ENCODE measurements at places on chromosomes 1 and 21. TPM values are rescaled to one million over a fixed set of nuclear protein-coding genes. Genes with fewer than 3 reads are reported as not detected.
A peak's percentile ranks its signal among the peaks of the same experiment; 100 is the strongest.

The RNF223 gene
- 6.3 TPM for total RNA-seq

The SPRR5 gene
- not detected for total RNA-seq

The PTPRC gene
- 35.1 TPM for total RNA-seq

The TRAF3IP3 gene
- 6.2 TPM for total RNA-seq

- DNase-seq, result no peak
Observed at GRCh38 chr1:113322439-113322838, 67.9 kb upstream of the MAGI3 start.

DNA sequence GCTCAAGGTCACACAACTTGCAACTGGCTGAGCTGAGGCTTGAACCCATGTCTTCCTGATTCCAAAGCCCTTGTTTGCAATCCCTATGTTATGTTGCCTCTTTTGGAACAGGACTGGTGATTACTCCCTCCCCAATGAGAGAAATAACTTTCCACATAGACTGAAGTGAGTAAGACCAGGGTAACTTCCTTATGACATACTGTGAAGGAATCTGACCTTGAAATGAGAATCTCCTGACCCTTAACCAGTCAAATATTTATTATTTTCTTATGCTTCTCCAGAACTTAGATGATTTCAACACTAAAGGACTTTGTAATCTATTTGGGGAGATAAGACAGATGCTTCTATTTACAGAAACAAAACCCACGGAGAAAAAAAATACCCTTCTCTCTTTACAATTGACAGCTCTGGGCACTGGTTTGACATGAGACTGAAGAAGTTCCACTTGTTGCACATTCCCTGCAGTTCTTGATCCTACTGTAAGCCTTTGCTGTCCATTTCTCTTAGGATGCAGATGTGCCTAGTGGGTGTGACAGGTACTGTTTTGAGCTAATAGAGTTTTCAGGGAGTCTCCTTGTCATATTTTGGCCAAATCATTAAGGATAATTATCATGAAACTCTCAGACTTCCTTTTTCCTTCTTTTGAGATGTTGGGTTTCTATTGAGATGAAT lies 3.9 kb upstream of the RPTN start:
- DNase-seq, result no peak

GRCh38 chr1:235027076-235027861 lies 101.4 kb downstream of the TOMM20 start:
- DNase-seq, result no peak

DNA sequence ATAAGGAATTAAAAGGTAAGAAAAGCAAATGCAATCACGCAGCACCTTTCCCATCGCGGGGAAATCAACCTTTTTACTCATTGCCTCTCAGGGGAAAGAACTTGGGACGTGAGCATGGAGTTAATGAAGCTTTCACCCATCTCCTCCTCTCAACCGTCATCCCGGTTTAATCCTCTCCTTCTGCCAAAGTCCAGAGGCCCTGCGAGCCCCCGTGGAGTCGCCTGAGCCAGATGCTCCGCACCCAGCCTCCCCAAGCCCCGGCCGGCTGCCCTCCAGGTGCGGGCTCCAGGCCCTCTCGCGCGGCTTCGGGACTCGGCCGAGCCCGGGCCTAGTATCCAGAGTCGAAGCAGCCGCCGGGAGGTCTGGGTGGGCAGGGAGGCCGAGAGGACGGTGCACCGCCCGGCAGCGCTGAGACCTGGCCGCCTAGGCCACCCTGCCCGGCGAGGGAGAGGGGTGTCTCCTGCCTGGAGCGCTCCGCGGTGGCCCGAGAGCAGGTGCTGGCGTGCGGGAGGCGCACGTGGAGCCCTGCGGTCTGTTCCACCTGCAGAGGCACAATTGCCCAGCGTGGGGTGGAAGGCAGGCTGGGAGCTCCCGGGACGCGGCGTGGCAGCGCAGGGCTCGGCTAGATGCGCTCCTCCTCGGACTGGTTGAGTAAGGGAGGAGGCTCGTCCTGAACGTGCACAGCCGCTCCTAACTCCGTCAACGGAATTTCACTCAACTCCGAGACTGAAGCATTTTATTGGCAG lies 218.5 kb downstream of the SDCCAG8 start:
- DNase-seq, result no peak

GRCh38 chr1:16972189-16972895 lies 8.1 kb downstream of the MFAP2 start:
- DNase-seq, result no peak

- no peak for DNase-seq
Observed at GRCh38 chr1:159318784-159319551, 16.8 kb downstream of the FCER1A start.

DNA sequence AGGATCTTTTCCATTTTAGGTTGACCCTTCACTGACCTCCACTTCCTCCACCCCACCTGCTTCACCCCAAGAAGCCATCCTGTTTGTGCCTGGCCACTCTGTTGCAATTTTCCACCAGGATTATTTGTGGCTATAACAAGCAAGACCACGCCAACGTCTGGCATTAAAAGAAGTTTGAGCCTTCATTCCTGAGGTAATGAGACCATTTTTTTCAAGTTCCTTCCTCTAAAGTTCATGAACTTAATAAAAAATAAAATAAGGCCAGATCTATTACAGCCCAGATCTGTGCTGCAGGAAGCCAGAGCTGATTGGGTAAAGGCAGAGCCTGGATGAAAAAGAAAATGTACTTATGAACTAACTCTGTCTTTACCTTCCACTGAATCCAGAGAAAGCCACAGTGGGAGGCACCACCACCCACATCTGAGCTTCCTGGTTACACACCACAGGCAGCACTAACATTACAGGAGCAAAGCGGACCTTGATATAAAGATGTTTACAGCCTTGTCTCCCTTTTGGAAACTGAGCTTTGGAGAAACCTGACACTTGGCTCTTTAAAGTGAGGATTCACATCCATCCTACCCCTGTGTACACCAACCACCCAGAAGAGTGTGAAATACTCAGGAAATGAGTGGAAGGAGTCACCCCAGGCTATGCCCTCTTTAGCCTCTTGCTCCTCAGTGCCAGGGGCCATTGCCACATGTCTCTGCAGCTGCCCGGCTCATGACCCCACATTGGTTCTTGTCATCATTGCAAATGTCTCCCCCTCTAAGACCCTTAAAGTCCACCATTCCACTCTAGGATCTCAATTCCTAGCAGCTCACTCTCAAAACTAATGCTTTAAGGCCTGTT lies 293.6 kb downstream of the PLPP3 start:
- no peak for DNase-seq

DNA sequence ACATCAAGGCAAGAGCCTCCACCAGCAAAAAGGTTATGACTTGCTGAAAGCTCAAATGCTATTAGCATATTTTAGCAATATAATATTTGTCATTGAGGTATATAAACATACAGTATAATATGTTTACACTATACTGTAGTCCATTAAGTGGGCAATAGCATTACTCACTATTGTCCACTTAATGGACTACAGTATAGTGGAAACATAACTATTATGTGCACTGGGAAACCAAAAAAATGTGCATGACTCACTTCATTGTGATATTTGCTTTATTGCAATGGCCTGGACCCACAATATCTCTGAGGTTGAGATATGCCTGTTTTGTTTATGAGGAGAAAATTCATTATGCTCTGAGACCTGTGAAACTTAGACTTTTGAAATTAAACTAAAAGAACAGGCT lies 300.0 kb downstream of the BARHL2 start:
- no peak for DNase-seq

GRCh38 chr1:21647431-21648351 lies 21.5 kb downstream of the RAP1GAP start:
- DNase-seq, result no peak

DNA sequence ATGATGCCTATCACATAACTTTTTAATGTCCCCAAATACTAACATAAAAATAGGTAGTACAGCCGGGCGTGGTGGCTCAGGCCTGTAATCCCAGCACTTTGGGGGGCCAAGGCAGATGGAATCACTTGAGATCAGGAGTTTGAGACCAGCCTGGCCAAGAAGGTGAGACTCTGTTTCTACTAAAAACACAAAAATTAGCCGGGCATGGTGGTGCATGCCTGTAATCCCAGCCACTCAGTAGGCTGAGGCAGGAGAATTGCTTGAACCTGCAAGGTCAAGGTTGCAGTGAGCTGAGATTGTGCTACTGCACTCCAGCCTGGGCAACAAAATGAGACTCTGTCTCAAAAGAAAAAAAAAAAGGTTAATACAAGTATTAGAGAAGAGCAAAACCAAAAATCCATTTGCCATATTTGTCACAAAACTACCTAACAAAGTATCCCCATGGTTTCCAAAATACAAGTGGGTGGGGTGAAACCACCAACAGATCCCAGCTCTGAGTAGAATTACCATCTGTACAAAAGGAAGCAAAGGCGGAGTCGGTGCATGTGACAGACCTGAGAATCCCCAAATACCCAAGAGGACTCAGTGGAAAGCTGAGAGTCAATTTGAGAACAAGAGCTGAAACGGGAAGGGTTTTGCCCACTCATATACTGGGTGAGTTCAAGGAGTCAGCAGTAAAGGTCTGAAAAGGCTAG lies 113.2 kb downstream of the TOMM20 start:
- peak; percentile 26 for DNase-seq

DNA sequence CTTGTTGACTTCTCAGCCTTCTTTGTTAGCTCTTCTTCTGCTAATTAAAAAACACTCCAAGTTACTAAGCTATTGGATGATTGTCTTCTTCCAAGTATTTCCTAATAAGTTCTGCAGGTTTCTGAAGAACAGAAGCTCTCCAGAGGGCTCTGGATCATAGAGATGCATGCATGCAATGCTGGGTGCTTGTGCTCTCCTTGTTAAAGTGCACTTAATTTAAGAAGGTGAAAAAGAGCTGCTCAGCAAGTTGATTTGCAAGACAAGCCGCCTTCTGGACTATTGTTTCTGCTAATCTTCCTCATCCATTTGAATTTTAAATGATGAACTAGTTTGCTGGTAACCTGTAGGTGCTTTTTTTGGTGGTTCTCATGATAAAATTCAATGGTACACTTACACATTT lies 16.1 kb downstream of the RRP15 start:
- no peak for DNase-seq

- no peak for DNase-seq
Observed at GRCh38 chr1:152436593-152437496, 22.8 kb upstream of the CRNN start.

DNA sequence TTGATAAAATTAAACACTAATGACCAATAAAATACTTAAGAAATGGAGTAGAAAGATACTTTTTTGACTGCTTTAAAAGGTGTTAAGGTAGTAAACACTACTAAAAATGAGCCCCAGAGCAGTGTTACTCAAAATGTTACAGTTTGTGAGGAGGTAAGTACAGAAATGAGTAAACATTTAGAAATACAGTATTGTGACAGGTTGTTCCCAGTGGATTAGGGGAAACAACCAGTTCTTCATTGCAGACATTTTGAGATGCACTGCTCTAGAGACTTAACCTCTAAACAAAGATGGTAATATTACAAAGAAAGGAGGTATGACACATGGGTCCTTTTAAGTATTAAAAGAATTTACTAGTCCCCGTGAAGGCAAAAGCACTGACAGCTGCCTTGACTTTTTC lies 12.7 kb downstream of the DHX9 start:
- no peak for DNase-seq

DNA sequence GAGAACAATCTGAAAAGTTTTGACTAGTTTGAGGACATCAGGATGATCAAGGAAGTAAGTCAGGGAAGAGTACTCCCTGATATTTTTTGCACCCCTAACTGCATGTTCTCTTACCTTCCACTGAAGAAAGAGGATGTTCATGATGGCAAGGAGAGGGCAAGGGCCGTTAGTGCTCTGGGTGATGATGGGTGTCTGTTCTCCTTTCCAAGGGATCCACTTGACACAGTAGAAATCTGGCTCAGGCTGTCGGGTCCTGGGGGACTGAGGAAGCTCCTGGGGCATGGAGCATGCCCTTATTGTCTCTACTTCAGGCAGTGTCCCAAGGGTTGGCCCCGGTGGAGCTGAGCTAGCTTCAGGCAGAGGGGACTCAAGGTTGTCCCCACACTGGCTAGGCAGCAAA lies 4.7 kb downstream of the MINDY1 start:
- DNase-seq, result no peak

DNA sequence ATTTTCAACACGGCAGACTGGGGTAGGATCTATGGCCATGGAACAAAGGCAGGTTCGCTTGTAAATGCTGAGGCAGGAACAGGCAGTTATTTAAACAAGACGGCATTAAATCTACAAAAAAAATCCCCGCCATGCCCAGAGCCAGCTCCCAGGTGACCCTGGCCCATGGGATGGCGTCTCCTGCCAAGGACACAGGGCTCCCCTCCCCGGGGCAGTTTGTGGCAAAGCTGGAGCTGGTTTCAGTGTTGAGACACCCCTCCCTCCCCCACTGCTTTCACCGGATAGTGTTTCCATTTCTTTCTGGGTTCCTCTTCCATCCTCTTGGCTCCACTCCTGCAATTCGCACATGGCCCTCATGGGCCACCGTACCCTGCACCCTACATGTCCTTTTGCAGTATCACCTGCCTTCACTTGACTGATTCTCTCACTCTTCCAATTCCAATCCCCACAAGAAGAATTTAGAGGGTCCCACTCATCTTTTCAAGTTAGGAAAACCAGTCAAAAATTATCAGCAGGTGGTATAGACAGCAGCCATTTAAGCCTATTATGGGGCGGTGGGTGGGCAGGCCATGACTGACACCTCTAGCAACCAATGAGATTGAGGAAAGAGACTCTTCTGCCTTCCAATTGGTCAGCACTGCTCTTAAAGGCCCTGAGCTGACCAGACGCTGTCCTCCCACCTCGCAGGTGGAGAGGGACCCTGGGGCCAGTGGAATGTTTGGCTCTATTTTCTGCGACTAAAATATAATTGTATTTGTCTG lies 52.0 kb downstream of the OLIG1 start:
- DNase-seq, result no peak

DNA sequence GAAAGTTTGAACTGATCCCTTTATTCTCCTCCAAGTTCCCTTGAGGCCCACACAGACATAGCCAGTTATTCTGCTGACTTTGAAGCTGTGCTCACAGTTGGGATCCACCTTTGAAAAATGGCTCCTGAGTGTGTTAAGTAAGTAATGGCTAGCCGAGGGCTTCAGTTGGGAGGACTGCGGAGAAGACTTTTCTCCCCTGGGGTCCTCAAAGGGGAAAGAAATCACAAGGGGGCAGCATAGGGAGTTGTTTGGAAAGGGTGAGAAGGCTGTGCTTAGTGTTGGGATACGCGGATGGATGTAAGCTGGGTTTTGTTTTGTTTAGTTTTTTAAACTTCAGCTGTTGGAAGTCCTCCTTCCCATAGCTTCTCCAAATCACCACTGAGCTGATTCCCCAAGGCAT lies 8.3 kb downstream of the PGM1 start:
- no peak for DNase-seq

DNA sequence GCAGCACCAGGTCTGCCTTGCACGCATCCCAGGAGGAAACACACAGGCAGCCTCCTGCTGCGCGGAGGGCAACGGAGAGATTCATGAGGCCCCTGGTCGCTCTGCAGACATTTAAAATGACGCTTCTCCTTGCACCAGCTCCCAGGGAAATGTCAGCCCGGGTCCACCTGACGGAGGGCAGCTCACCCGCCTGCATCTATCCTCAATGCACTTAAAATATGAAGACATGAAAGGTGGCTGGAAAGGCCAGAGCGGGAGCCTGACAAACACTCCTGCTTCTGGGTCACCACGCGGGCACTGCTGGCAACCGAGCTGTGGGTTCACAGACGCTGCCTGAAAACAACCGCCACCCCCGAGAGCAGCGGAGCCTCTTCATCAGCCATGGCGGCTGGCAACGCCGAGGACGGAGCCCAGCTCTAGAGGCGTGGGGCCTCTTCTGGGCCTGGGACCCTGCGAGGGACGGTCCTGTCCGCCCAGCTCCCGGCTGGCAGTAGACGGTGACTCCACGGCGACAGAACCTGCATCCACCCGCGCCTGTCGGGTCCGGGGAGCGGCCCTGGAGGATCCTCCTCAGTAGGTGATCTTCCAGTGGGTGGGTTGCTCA lies 22.7 kb downstream of the POFUT2 start:
- DNase-seq, result peak; percentile 39

- DNase-seq, result no peak
Observed at GRCh38 chr1:56193656-56194055, 385.7 kb downstream of the PLPP3 start.

Measured in ureter (tissue), 1 donor.